ENCODE measurements at places on chromosomes 16 and 17.

DNA sequence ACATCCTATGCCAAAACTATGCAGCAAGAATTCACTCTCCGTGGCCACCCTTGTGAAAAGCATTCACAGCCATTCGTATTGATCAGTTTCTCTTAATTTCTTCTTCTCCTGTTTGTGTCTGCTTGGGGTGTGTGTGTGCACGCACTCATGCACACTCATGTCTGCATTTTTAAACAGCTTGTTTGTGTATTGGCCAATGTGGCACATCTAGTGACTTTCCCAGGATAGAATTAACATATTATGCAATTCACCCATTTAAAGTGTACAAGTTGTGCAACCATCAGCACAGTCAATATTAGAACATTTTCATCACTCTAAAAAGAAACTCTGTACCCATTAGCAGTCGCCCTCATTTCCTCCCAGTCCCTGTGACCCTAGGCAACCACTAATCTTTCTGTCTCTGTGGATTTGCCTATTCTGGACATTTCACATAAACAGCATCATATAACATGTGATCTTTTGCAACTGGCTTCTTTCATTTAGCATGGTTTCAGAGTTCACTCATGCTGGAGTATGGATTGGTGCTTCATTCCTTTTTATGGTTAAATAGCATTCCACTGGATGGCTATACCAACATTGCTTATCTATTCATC, 20.1 kb downstream of the IRX3 start:
- no peak for DNase-seq

DNA sequence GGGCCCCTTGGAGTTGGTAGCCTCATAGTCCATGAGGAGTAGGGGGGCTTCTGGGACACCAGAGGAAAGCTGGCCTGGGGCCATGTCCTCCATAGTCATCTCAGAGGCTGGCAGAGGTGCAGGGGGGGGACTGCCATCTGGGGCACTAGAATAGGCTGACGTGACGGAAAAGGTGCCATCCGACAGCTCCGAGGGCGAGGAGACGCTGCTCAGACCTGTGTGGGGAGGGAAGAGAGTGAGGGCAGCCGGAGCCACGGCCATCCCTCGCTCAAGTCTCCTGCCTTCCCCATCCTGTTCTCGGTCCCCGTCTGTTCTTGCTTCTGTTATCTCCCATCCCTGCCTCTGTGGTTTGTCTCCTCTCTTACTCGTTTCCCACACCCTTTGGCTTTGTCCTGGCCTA, 4.7 kb upstream of the SPAG7 start:
- no peak for DNase-seq

- no peak for DNase-seq
These were observed 5.8 kb upstream of the SCN4A start for GRCh38 chr17:63978272-63979200.

- no peak for DNase-seq
These were observed 2.1 kb downstream of the HERPUD1 start for GRCh38 chr16:56933828-56934598.

DNA sequence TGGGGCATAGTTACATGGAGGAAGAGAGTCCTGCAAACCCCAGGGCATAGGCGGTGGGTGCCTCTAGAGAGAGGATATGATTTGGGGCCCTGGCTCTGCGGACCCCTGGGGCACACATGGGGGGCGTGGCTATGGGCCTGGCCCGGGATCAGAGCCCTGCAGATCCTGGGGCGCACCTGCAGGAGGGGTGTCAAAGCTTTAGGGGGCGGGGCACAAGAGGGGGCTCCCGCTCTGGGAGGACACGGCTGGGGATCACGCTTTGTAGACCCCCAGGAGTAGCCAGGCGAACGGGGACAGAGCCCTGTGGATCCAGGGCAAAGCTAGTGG, 497 bp downstream of the BCL7C start:
- DNase-seq = no peak

GRCh38 chr17:4945176-4945943, 3.0 kb downstream of the PFN1 start:
- DNase-seq = peak; percentile 91

- DNase-seq = no peak
These were observed 29.9 kb downstream of the KCNJ16 start for GRCh38 chr17:70104791-70105523.

DNA sequence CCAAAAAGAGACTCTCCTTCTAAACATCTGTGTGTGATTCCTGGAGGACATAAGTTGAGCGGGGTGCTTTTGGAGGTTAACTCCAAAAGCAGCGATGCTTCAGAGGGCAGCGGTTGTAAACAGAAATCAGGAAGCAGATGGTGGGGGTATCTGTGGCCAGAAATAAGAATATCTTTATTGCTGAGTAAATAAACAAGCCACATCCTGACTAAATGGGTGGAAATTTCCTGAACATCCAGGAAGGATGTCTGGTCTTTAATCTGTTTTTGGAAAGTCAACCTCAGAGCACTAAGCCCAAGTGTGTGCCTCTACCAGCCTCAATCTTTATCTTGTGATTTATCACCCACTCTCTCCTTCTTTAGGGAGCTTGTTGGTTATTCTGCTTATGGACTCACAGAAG, 123.3 kb downstream of the CDH13 start:
- DNase-seq = no peak

- no peak for DNase-seq
These were observed 306.7 kb upstream of the XYLT1 start for GRCh38 chr16:17777408-17777863.

DNA sequence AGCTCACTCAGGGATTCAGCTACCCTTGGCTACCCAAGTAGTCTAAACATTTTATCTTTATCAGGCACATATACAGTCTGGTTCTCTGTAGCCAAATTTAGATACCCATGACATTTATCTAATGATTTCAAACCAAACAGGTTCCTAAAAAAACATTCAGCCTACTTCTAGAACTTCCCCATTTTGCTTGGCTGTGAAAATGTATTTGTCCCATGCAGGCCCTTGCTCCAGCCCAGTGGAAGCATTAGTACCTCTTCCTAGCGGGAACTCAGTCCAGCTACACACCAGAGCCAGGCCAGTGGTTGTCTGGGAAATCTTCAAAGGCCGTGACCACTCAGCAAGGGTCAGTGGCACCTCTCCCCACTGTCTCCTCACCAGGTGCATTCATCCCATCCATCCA, 26.2 kb upstream of the NAGLU start:
- no peak for DNase-seq

DNA sequence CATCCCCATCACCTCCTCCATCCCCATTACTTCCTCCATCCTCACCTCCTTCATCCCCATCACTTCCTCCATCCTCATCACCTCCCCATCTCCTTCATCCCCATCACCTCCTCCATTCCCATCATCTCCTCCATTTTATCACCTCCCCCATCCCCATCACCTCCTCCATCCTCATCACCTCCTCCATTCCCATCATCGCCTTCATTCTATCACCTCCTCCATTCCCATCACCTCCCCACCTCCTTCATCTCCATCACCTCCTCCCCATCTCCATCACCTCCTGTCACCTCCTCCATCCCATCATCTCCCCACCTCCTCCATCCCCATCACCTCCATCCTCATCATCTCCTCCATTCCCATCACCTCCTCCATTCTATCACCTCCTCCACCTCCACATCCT, 116.4 kb downstream of the SEC14L1 start:
- DNase-seq = no peak

DNA sequence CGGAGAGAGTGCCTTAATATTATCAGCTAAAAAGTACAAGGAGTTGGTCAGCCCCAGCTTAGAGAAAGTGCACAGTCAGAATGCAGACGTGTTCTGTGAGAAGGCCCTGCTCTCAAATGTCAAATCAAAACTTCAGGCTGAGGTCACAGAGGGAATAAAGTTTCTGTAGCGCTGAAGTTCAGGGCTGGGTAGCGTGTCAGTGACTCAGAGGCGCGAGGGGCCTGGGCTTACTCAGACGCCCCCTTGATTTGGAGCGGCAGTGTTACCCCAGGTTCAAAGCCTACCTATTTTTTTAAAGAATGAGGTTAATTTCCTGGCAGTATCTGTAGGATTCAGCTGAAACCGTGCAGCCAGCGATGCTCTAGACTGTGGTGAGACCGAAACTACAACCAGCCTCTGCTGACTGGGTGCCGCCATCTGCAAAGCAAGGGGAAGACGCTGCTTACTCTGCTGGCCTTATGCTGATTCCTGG, 4.8 kb downstream of the CIAO3 start:
- no peak for DNase-seq

GRCh38 chr16:9097266-9098219, 6.1 kb downstream of the HAPSTR1 start:
- no peak for DNase-seq

GRCh38 chr16:81201267-81201666, 37.2 kb upstream of the BCO1 start:
- no peak for DNase-seq

- no peak for DNase-seq
These were observed 216.6 kb upstream of the KCNJ16 start for GRCh38 chr17:69858460-69858859.

DNA sequence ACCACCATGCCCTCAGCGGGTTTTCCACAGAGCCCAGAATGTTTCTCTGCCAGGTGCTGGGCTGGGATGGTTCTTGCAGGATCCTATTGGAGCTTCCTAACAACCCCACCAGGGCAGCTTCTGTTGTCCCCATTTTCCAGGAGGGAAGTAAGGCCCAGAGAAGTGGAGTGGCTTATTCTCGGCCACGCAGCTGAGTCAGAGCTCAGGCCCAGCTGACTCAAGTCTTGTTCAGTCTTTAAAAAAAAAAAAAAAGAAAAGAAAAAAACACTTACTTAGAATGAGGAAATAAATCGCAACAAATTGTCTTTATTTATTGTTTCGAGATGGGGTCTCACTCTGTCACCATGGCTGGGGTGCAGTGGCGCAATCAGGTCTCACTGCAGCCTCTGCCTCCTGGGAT, 413.0 kb downstream of the CPPED1 start:
- no peak for DNase-seq

DNA sequence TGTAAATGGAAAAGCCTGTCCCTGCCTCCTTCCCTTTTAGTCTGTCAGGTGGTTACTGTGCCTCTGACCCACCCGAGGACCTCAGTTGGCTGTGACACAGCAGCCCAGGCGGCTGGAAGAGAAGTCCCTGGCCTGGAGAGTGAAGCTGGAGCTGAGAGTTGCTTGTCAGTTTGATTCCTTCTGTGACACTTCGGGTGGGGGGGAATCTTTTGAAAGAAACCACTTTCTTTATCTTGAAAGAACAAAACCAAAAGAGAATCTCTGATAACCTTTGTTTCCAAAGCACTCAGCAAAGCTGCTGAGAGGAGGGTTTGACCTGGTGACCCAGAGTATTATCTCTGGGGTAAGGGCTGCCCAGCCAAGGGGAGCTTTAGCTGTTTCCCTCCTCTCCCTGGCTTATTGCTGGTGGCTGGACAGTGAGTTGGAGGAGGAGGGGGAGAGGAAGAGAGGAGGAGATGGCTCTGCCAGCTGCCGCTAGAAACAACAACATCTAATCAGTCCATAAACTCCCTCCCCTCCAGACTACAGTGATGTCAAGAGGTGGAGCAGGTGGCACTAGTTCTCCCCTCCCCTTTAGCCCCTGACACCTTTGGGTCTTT, 34.0 kb downstream of the YPEL2 start:
- DNase-seq = no peak

- no peak for DNase-seq
These were observed 4.3 kb downstream of the SDK2 start for GRCh38 chr17:73639932-73640331.

DNA sequence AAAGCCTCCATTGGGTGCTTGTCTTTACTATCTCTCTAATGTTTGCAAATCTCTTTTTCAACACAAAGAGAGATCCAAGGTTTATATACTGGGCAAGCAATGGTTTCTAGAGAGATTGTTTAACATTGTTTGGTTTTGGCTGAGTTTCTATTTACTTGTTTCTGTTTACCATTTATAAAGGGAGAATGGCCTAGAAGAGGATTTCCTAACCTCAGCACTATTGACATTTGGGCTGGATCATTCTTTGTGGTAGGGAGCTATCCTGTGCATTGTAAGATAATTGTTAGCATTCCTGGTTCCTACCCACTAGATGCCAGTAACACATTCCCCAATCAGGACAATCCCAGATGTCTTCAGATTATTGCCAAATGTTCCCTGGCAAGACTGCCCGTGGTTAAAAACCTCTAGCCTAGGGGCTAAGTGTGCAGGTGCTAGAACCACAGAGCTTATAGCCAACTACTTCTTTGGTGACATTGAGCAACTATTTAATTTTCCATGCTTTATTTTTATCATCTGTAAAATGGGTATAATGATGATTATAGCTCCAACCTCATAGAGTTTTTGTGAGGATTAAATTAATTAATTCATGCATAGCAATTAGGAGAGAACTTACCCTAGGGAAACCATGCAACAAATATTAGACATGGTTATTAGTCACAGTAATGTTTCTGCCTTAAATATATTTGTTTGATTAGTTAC, 413.9 kb upstream of the MAF start:
- no peak for DNase-seq

DNA sequence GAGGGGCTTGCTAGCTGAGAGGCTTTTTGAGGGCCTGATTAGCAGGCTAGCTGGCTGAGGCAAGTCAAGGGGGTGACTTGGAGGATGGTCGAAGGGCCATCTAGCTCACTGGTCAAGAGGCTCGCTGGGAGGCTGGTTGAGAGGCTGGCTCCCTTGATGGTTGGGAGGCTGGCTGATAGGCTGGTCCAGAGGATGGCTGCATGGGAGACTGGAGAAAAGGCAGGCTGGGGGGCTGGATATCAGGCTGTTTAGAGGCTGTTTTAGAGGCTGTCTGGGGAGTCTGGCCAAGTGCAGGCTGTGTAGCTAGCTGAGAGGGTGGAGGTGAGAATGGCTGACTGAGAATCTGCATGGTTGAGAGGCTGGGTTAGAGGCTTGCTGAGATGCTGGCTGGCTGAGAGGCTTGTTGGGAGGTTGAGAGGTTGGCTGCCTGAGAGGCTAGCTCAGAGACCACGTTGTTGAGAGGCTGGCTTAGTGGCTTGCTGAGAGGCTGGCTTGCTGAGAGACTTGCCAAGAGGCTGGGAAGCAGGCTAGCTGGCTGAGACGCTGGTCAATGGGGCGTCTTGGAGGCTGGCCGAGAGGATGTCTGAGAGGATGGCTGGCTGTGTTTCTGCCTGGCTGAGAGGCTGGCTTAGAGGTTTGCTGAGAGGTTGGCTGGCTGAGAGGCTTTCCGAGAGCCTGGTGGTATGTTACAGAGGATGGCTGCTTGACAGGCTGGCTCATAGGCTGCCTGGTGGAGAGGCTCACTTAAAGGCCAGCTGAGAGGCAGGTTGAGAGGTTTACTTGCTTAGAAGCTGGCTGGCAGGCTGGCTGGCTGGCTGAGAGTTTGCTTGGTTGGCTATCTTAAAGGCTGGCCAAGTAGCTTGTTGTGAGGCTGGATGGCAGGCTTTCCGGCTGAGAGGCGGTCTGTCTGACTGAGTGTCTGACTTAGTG, 36.6 kb upstream of the ACSM2B start:
- no peak for DNase-seq

GRCh38 chr16:47565454-47565853, 104.3 kb downstream of the PHKB start:
- no peak for DNase-seq

DNA sequence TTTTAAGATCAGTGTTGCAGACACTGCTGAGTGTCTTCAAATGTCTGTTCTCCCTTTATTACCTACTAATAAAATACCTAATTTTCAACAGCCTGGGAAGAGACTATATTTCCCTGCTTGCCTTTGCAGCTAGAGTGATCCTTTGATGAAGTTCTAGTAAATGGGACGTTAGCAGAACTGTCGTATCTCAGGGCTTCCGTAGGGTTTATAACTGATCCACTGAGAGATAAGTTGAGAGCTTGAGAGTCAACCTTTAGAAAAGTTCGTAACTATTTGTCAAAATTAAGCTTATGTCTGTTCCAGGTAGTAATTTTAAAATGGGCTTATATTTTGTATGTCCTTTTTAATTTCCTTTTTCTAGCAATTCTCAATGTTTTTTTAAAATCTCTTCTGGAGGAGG, 527.0 kb downstream of the MAF start:
- no peak for DNase-seq

GRCh38 chr16:74568961-74569631, 37.8 kb downstream of the GLG1 start:
- DNase-seq = peak; percentile 18

- DNase-seq = no peak
These were observed 83.2 kb downstream of the TMC6 start for GRCh38 chr17:78045316-78045715.

Measured in LoVo (cell line).